Left lung (tissue), 14 donors: ENCODE measurements at places on chromosomes 2 and 18. TPM values are rescaled to one million over a fixed set of nuclear protein-coding genes. Genes with fewer than 3 reads are reported as not detected.

GRCh38 chr2:214542866-214543265 lies 132.0 kb downstream of the VWC2L start:
- no peak for DNase-seq

GRCh38 chr2:222762342-222762741 lies 90.9 kb downstream of the MOGAT1 start:
- no peak for DNase-seq

DNA sequence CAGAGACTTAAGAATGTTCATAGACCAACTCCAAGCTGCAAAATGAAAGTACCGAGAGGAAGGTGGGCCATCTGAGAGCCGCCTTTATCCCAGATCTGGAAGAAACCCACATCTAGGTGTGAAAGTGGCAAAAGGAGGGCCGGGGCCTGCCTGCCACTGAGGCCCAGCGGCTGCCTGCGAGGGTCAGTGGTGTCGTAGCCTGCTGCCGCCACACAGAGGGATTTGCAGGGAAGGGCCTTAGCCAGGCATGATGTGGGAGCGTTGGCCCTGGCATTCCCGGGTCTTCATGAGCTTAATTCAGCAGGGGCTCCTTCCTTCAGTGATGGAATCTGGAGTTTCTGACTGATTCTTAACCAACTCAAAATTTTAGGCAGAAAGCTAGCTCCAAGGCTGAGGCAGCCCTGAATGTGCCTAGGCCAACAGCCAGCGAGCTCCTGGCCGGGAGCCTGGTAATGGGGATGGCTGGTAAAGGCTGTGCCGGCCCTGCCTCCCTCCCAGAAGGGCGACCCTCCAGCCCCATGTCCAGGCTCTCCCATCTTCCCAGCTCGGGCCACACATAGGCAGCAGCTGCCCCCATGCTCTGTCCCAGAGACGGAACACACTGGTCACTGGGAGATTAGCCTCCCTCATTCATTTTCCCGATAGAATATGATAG lies 230.1 kb downstream of the AGAP1 start:
- no peak for DNase-seq

- DNase-seq: no peak
Measured at GRCh38 chr2:202014318-202014717, 19.3 kb upstream of the FZD7 start.

DNA sequence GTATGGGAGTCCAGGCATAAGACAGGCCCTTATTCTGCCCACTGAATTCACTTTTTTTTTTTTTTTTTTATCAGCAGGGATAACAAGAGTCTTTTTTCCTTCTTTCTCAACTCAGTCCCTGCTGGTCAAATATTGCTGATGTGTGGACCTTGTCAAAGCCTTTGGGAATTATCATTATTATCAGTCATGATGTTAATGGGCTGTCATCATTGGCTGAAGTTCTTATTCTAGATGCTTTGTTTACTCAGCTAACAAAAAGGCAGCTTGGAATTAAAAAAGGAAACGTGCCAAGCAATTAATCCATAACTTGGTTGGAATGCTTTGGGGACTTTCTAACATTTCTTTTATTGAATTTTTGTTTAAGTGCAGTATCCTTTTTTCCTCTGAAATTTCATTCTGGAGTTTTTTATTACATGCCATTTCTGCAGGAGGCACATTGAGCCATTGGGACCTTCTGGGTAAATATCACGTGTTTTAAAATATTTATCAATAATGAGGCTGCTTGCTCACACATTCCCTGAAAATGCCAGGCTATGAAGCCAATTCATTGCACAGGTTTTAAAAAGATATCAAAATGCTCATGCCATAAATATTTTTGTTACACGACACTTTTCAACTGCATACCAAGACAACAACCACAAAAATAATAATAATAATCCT lies 246.3 kb downstream of the TXNL1 start:
- peak; percentile 41 for DNase-seq

GRCh38 chr2:201950606-201951005 lies 83.0 kb upstream of the FZD7 start:
- DNase-seq: no peak

GRCh38 chr2:30527411-30527810 lies 80.4 kb downstream of the LCLAT1 start:
- DNase-seq: no peak

DNA sequence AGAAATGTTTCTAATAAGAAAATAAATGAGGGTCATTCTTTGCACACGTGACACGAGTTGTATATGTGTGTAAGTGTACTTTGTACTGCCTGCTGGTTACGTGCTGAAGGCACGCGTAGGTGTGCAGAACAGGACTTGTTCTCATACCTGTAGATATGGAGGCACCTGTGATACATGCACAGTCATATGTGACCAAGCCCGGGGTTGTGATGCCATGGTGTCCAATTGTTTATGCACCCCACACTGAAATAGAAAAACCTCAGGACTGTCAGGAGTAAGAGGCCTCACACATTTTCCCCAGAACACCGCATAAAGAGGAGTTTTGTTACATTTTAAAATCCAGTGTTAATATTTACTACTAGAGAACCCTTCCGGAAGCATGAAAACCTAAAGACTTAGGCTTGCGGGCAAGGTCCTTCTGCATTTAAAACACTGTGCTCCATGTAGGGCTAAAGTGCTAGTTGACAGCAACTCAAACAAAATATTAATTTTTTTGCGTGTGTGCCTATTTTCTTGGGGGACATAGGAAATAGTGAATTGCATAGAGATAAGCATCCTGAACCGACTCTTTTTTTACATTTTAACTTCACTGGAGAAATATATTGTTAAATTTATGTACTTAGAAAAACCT lies 9.3 kb downstream of the TSHZ1 start:
- no peak for DNase-seq

- no peak for DNase-seq
Measured at GRCh38 chr2:195473862-195474261, 183.2 kb upstream of the SLC39A10 start.

DNA sequence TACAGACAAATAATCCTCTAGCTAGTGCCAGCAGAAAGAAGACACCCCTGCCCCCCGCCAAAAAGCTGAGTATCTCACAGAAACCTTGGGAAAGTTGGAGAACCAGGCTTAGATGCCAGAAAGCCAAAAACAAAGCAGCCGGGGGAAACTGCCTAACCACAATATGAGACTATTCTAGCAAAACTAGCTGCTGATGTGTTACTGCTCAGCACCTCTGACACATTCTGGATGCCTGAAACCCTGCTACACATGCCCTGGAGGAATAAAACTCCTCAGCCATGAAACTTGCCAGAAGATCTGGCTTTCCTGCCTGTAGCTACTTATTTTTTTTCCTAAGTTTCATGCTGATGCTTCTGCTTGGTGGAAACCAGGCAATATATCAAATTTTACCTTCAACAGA lies 122.7 kb upstream of the GCFC2 start:
- no peak for DNase-seq

DNA sequence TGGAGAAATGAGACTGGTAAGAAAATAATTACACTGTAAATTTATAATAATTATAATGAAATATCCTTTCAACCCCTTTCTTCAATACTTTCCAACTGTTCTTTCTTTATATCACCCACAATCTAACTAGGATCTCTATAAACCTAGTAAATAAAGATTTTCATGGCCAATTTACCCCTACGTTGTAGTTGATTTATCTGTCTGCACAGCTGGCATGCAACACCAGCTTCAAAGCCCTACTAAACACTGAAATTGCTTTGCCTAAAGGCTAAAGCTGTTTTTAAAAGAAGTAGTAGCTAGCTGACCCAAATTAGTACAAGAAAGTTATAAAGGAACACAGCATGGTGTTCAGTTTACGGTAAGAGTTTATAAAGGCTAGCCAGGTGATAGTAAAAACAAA lies 140.1 kb downstream of the NOL4 start:
- no peak for DNase-seq

GRCh38 chr18:78778651-78779050 lies 201.0 kb upstream of the SALL3 start:
- DNase-seq: no peak

- DNase-seq: no peak
Measured at GRCh38 chr2:217604527-217605194, 398.1 kb downstream of the TNS1 start.

GRCh38 chr2:63581298-63581961 lies 6.8 kb downstream of the WDPCP start:
- no peak for DNase-seq

- DNase-seq: no peak
Measured at GRCh38 chr2:84799772-84800171, 81.1 kb downstream of the TRABD2A start.

GRCh38 chr2:67032076-67032475 lies 365.1 kb upstream of the ETAA1 start:
- DNase-seq: no peak

DNA sequence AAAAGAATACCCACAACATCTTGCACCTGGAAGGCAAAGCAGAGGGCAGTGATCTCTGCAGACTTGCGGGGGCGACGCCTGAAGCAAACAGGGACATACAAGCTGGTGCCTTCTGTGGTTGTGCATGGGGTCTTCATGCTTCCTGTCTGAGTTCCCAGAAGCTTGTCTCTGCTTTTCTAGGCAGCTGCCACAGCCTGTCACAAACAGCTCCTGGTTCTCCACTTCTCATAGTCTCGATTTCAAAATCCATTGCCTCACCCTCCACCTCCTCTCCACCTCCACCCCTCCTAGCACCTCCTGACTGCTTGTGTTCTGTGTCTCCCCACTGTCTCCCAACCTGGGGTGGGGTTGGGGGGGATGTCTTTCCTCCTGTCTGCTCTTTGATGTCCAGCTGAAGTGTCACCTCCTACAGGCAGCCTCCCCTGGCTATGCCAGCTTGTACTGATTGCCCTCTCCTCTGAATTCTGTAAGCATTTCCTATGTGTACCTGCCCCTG lies 1.7 kb upstream of the PROC start:
- no peak for DNase-seq

DNA sequence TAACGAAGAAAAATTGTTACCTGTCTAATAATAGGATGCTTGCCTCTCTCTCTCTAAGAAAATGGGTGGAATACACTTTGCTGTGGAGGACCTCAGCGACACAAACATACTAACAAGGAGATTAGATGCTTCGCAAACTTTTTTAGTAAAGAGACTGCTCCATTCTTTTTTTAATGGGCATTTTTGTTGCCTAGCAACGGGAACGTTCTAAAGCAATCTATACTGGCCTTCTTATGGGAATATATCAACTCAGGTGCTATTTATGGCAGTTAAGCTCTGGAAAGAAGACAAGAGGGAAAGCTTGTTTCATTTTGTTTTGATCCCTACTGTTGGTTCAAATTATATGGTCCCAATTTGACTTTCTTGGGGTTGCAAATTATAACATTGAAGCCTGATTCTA lies 86.8 kb upstream of the CBLN2 start:
- no peak for DNase-seq

DNA sequence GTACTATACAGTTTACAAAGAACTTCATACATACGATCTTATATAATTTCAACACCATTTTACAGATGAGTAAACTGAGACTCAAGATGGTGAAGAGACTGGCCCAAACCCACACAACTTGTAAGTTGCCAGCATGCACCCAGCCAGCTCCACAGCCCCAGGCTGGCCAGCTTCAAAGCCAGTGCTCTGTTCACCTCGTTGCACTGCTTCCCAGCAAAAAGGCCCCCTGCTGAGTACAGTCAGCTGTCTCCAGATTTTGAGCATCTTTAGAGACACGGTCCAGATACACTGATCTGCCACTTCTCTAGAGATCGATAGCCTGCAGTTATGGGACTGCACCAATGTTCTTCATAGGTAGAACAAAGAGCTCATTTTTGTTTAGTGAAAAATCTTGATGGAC lies 257.2 kb upstream of the CHAC2 start:
- DNase-seq: no peak

DNA sequence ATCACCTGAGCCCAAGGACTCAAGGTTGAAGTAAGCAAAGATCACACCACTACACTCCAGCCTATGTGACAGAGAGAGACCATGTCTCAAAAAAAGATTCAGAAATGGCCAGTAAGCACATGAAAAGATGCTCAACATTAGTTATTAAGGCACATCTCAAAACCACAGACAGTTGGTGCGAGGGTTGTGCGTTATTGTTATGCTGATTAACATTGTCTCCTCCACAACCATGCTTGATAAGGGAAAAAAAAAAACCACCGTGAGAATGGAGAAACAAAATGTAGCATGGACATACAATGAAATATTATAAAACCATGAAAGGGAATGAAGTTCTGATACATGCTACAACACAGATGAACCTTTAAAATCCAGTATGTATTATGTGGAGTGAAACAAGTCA lies 27.3 kb downstream of the MOB4 start:
- DNase-seq: no peak

- no peak for DNase-seq
Measured at GRCh38 chr2:224984637-224985036, 57.6 kb downstream of the DOCK10 start.

GRCh38 chr2:121539750-121540469 lies 9.2 kb downstream of the RNU4ATAC start:
- DNase-seq: no peak

DNA sequence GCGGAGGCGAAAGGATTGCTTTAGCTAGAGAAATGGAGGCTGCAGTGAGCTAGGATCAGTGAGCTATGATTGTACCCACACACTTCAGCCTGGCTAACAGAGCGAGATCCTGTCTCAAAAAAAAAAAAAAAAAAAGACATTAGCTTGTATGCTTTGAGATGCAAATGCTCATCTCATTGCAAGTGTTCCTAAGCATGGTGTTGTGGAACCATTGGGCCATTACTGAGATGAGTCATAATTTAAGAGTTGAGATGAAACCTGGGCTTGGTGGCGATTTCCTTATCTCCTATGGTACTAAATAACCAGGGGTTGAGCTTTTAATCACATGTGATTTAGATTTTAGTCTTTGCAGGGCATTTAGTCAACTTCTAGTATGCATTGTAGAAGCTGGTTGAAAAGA lies 2.2 kb downstream of the PLEKHA3 start:
- no peak for DNase-seq

GRCh38 chr2:159677654-159678053 lies 34.7 kb upstream of the MARCHF7 start:
- peak; percentile 16 for DNase-seq

The CNGA3 gene
- polyA plus RNA-seq: not detected

The CD207 gene
- polyA plus RNA-seq: not detected

The IAH1 gene
- polyA plus RNA-seq: 51.3 TPM

The GPBAR1 gene
- polyA plus RNA-seq: 1.2 TPM

The MLPH gene
- 2.3 TPM for polyA plus RNA-seq

The OXER1 gene
- polyA plus RNA-seq: 8.6 TPM

The CDH2 gene
- polyA plus RNA-seq: 7.2 TPM

The PARD6G gene
- polyA plus RNA-seq: 23.1 TPM

The MYO3B gene
- polyA plus RNA-seq: 2.6 TPM

The DPP4 gene
- 54.5 TPM for polyA plus RNA-seq

The AQP4 gene
- polyA plus RNA-seq: 39.9 TPM

The IGFBP5 gene
- polyA plus RNA-seq: 142 TPM

The ZBTB7C gene
- 2.3 TPM for polyA plus RNA-seq

The COL5A2 gene
- polyA plus RNA-seq: 223 TPM

The LIMS2 gene
- 27.7 TPM for polyA plus RNA-seq

The PRKAG3 gene
- not detected for polyA plus RNA-seq

The CCBE1 gene
- 96.5 TPM for polyA plus RNA-seq

The SIX3 gene
- not detected for polyA plus RNA-seq
